ENCODE measurements at places on chromosomes 16 and 17. TPM values are rescaled to one million over a fixed set of nuclear protein-coding genes. Genes with fewer than 3 reads are reported as not detected.
A peak's percentile ranks its signal among the peaks of the same experiment; 100 is the strongest.

GRCh38 chr17:56819431-56820145, 14.1 kb downstream of the C17orf67 start:
- no peak overlapping the region for H3K4me3 ChIP-seq
- no peak overlapping the region for H3K27ac ChIP-seq
- peaks cover 15% of the 10 kb centered on the region for H3K4me1 ChIP-seq

GRCh38 chr17:49210158-49211029, at the start of the genes ABI3 and GNGT2:
Gene ABI3 (plus strand): TSS chr17:49210707. CDS start chr17:49210725, 18 bp downstream.
Gene GNGT2 (minus strand): TSS chr17:49210574. CDS start chr17:49207422, 3,152 bp downstream.
- peaks cover 11% of the 10 kb centered on the region for H3K4me1 ChIP-seq
- H3K27ac ChIP-seq: no peak within 1 kb of the TSS
- H3K4me3 ChIP-seq: no peak within 1 kb of the TSS
- DNase-seq: no peak
- peaks cover 12% of the 10 kb centered on the region for H3K27me3 ChIP-seq

DNA sequence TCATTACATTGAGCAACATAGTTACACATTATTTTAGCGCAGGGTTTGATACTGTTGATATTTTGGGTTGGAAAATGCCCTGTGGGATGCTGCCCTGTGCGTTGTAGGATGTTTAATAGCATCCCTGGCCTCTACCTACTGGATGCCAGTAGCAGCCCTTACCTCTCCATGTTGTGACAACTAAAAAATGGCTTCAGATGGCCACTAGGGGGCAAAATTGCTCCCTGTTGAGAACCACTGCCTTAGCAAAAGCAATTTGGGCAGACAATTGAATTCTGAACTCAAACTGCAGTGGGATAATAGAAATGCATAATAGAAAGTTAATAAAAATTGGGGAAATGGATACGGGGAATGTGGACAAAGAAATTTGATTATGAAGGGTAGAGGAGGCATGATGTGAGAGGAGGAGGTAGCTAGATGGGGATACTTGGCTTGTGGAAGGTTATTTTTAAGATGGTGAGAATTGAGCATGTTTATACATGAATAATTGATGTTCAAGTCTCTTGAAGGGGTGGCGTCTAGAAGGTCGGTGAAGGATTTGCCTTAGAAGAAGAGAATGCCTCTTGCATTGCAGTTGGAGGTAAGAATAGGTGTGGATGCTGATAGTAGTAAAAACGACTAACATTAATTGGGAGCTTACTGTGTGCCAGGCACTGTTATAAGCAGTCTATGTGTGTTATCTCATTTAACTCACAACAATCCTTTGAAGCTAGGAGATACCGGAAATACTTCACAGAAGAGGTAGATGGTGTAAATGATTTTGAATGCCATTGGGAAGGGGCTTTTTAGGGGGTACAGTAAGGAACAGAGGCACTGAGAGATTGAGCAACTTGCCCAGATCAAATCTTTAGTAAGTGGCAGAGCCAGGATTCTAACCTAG, 19.0 kb downstream of the HEATR9 start:
- H3K36me3 ChIP-seq: peaks cover 68% of the 10 kb centered on the region
- H3K27ac ChIP-seq: no peak overlapping the region
- H3K27me3 ChIP-seq: no peaks in the 10 kb centered on the region
- peak; percentile 40 for DNase-seq
- H3K4me3 ChIP-seq: no peak overlapping the region

- H3K27me3 ChIP-seq: no peaks in the 10 kb centered on the region
- H3K36me3 ChIP-seq: peaks cover 35% of the 10 kb centered on the region
- H3K27ac ChIP-seq: no peak overlapping the region
- no peak for DNase-seq
Observed at GRCh38 chr16:54284931-54285413, 1.6 kb downstream of the IRX3 start.

- DNase-seq: no peak
Observed at GRCh38 chr17:30808785-30809286, 15.7 kb downstream of the CRLF3 start.

DNA sequence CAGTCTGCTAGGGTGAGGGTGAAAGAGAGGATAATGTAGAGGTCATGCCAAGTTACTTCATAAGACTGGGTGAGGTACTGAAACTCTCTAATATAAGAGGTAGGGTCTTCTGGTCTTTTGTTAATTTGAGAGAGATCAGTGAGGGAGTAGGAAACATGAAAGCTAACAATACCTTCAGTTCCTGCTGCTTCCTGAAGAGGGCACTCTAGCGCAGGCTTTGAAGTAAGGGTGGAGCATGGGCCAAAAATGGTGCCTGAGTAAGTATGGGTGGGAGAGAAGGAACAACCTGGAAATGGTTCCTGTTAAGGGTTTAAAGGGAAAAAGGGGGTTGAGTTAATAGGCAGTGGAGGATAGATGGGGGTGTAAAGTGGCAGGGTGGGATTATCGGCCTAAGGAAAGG, 2449.5 kb downstream of the TP53TG3F start:
- H3K36me3 ChIP-seq: no peaks in the 10 kb centered on the region
- H3K27me3 ChIP-seq: no peaks in the 10 kb centered on the region
- no peak overlapping the region for H3K4me3 ChIP-seq
- no peak overlapping the region for H3K27ac ChIP-seq

- peaks cover 13% of the 10 kb centered on the region for H3K27me3 ChIP-seq
- peaks cover 10% of the 10 kb centered on the region for H3K4me1 ChIP-seq
- no peak overlapping the region for H3K27ac ChIP-seq
Observed at GRCh38 chr17:74566132-74566753, 1.1 kb downstream of the CD300H start.

- no peak overlapping the region for H3K4me3 ChIP-seq
- no peak for DNase-seq
- H3K27ac ChIP-seq: no peak overlapping the region
- peaks cover 34% of the 10 kb centered on the region for H3K4me1 ChIP-seq
- no peaks in the 10 kb centered on the region for H3K27me3 ChIP-seq
Observed at GRCh38 chr17:13592427-13592826, 9.3 kb downstream of the HS3ST3A1 start.

DNA sequence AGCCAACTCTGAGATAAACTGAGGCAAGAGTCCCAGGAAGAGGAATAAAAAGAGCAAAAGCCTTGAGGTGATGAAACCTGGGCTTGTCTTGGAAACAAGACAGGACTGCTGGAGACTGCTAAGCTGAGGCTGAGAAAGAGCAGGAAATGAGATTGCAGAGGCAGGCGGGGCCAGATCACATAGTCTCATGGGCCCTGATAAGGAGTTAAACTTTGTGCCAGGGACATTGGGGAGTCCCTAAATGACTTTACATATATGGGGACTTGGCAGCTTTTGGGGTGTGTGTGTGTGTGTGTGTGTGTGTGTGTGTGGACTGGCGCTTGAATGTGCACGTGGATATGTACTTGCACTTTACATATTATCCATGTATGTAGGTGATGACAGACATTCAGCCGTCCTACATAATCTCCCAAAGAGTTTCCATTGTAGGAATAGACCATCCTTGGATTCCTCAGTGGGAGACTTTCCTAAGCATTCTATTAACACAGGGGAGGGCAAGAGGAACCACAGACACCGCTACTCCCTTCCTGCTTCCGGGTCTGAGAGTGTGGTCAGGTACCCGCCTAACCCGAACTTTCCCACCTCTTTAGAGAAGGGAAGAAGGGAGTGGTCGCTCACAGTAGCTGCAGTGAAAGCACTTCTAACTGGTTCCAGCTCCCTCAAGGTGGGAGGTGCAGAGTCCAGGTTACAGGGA, 123.1 kb downstream of the LYRM1 start:
- H3K4me1 ChIP-seq: no peaks in the 10 kb centered on the region
- H3K27me3 ChIP-seq: 0 out of 2 replicates have a peak, but pooled peaks cover 4% of the 10 kb centered on the region
- no peak overlapping the region for H3K4me3 ChIP-seq
- no peak overlapping the region for H3K27ac ChIP-seq

DNA sequence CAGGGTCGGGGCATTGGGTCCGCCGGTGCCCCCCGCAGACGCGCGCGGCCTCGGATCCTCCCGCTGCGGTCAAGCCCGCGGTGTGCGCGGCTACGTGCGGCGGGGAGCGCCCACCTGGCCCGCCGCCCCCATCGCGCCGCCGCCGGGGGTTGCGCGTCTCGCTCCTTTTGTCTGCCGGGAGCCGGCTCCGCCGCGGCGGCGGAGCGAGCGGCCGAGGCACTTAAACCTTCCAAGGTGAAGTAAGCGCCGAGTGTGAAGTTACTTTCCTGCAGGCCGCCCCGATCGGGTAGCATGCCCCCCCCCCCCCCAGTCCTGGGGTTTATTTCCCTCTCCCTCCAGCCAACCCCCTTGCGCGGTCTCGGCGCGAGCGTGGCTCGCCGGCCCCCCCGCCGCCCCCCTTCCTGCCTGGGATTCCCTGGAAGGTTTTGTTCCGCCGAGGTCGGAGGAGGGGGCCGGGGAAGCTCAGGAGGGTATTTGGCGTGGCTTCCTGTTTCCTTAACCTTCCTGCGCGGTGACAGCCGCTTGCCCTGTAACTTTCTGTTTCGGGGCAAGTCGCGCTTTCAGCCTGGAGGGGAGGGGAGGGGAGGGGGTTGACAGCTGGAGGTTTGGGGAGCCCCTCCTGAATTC, 56.6 kb upstream of the GSE1 start:
- peaks cover 27% of the 10 kb centered on the region for H3K4me1 ChIP-seq
- peak overlapping the region; percentile 94 for H3K4me3 ChIP-seq
- H3K27me3 ChIP-seq: no peaks in the 10 kb centered on the region
- no peak for DNase-seq
- no peak overlapping the region for H3K27ac ChIP-seq

DNA sequence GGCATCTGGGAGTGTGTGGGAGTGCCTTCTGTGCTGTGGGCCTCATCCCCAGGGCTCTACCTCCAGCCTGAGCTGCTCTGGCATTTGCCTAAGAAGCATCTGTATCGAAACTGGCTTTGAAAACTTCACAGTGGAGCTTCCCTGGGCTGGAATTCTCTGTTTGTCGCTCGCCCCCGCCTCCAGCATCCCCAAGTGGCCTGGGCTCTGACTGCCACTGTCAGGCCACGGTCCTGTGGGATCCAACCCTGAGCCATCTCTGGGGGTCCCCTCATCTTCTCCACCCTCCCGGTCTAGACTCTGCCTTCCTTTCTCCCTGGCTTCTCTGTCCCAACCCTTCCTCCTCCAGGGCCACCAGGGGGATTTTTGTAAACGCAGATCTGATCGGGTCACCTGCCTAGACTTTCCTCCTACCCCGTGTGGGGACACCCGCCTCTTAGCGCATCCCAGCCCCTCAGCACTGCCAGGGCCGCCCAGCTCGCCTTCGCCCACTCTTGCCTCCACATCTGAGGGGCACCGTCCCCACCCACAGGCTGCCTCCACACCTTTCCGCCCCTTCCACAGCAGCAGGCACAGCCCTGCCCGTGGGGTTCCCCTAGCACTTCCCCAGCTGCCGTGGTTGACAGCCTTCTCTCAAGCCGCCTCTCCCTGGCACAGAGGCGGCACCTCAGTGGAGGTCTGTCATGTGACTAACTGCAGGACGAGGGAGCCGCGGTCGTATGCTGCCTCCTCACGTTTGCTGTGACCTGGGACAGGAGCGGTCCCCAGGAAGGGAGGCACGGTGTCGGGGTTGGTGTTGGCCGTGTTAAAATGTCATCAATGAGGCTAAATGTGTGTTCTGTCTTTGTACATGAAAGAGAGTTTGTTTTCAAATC, 12.0 kb downstream of the TBC1D24 start:
- DNase-seq: no peak
- no peak overlapping the region for H3K27ac ChIP-seq
- H3K4me3 ChIP-seq: no peak overlapping the region
- no peaks in the 10 kb centered on the region for H3K4me1 ChIP-seq

GRCh38 chr17:57965521-57966160, 10.4 kb upstream of the CUEDC1 start:
- no peak overlapping the region for H3K27ac ChIP-seq
- H3K27me3 ChIP-seq: no peaks in the 10 kb centered on the region
- H3K4me1 ChIP-seq: peaks cover 4% of the 10 kb centered on the region
- DNase-seq: peak; percentile 44
- H3K4me3 ChIP-seq: no peak overlapping the region

GRCh38 chr16:23709536-23709935, 3.5 kb downstream of the ERN2 start:
- no peaks in the 10 kb centered on the region for H3K4me1 ChIP-seq
- H3K27me3 ChIP-seq: no peaks in the 10 kb centered on the region
- H3K4me3 ChIP-seq: no peak overlapping the region
- DNase-seq: no peak
- no peak overlapping the region for H3K27ac ChIP-seq

- DNase-seq: no peak
- H3K4me1 ChIP-seq: peaks cover 25% of the 10 kb centered on the region
- H3K27me3 ChIP-seq: no peaks in the 10 kb centered on the region
- no peak overlapping the region for H3K4me3 ChIP-seq
Observed at GRCh38 chr17:44039829-44040635, 25.3 kb upstream of the TMEM101 start.

SCN4A gene
- total RNA-seq: not detected

RAB26 gene
- total RNA-seq: not detected

HNF1B gene
- total RNA-seq: not detected

NHLRC4 gene
- total RNA-seq: not detected

RND2 gene
- 0.03 TPM for total RNA-seq
